ENCODE measurements at places on chromosomes 7 and 10.

DNA sequence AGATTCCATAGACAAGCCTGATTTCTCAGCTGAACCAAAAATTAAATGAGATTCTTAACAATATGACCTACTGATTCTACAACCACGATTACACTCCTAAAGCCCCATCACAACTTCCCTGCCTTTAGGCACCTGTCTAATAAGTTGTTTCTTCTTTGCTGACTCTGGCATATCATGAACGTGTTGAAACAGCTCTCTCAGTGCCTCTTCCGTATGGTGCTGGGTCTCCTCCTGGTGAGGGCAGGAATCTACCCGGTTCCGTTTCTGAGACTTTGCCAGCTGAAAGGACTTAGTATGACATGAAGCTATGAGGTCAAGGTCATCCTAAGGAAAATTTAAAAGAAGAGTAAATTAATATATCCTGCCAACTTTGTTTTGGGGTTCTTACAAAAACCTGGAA lies 48.6 kb downstream of the ARHGAP19 start:
- no peak for DNase-seq

DNA sequence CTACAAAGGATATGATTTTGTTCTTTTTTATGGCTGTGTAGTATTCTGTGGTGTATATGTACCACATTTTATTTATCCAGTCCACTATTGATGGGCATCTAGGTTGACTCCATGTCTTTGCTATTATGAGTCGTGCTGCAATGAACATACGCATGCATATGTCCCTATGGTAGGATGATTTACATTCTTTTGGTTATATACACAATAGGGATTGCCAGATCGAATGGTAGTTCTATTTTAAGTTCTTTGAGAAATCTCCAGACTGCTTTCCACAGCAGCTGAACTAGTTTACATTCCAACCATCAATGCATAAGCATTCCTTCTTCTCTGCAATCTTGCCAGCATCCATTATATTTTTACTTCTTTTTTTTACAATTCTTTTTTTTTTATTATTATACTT lies 35.6 kb upstream of the FAM13C start:
- DNase-seq: no peak

DNA sequence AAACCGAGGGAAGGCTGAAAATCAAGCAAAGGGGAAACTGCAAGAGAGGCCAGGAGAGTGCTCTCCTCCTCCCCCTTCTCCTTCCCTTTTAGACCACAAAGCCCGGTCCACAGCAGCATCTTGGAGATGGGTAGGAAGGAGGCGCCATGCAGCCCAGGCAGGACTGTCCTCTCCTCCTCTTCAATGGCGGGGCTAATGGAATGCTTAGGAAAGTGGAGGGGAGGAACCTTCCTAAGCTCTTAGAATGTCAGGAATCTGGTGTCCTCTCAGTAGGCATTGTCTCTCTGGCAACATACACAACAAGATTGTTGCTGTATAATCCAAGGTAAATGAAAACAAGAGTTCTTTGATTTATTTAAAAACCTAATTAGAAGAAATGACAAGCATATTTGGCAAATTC lies 185.1 kb downstream of the DGKI start:
- DNase-seq: no peak

DNA sequence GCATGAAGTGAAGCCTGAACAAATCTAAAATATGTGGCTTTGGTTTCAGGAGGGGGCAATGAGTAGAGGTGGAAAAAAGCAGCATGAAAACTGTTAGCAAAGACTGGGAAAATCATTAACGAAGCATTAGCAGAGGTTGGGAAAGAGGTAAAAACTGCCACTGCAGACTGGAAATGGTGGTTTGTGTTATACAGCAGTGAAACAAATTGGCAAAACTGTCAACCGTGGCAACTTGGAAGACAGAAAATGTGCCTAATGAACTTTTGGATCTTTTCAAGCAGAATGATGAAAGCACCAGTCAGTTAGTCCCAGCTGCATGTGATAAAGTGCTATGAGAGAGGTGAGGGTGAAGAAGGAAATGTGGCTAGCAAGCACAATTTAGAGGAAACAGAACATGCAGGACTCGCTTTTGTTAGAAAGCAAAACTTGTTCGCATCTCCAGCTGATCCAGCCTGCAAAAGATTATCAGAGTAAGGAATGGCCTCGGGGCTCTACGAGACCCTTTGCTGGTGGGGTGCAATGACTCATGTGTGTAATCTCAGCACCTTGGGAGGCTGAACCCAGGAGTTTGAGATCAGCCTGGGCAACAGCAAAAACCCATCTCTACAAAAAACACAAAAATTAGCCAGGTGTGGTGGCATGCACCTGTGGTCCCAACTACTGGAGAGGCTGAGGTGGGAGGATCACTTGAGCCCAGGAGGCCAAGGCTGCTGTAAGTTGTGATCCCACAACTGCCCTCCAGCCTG lies 45.7 kb downstream of the SKIDA1 start:
- DNase-seq: peak; percentile 1

- DNase-seq: no peak
These were observed 31.9 kb downstream of the PIP4K2A start for GRCh38 chr10:22682237-22683139.

DNA sequence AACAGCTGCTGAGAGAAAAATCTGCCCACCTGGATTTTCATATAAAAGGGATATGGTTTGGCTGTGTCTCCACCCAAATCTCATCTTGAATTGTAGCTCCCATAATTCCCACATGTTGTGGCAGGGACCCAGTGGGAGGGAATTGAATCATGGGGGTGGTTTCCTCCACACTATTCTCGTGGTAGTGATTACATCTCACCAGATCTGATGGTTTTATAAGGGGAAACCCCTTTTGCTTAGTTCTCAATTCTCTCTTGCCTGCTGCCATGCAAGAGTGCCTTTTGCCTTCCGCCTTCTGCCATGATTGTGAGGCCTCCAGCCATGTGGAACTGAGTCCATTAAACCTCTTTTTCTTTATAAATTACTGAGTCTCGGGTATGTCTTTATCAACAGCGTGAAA lies 20.8 kb upstream of the MKI67 start:
- DNase-seq: no peak

GRCh38 chr7:48365010-48365409 lies 193.8 kb downstream of the ABCA13 start:
- DNase-seq: no peak

DNA sequence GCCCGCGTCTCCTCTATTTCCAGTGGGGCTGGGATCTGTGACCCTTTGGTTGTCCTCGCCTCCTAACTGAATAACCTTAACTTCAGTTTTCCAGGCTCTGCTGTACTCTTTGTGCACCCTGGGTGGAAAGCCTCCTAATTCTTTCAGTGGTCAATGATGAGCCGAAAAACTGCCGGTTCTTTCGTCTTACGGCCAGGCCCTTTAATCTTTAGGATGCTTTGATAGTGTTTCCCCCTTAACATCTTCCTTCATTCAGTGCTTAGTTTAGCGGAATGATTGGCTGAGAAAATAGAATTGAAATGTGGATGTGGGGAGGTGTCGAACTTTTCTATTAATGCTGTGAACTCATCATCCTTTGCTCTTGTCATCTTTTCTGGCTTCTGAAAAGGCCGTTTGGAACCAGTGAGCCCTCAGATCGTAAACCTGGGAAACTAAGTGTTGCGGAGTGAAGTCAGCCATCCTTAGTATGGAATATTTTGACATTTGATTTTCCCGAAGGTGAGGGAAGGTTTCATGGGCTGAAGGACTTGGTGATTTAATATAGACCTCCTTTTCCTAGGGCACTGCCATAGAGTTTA lies 847 bp downstream of the GARS1 start:
- DNase-seq: no peak

DNA sequence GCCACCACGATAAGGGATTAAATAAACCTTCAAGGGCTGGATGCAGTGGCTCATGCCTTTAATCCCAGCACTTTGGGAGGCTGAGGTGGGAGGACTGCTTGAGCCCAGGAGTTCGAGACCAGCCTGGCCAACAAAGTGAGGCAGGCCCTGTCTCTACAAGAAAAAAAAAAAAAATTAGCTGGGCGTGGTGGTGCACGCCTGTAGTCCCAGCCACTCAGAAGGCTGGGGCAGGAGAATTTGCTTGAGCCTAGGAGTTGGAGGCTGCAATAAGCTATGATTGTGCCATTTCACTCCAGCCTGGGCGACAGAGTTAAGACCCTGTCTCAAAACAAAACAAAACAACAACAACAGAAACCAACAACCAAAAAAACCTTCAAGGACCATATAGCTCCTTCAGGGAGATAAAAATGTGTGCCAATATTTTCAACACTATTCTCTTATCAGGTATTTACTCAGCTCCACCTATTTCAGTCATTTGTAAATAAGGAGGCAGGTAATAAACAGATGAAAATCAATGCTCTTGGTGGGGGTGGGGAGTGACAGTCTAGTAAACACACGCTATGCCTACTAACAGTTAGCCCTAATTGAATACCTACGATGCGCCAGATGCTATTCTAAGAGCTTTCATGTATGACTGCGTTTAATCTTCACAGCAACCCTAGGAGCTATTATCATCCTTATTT lies 13.2 kb downstream of the BAIAP2L1 start:
- DNase-seq: no peak

GRCh38 chr10:103727546-103727963 lies 127.8 kb downstream of the SH3PXD2A start:
- DNase-seq: no peak

GRCh38 chr10:48455055-48455391 lies 148.5 kb downstream of the MAPK8 start:
- no peak for DNase-seq

GRCh38 chr10:5038733-5039132 lies 35.1 kb upstream of the AKR1C2 start:
- DNase-seq: no peak

GRCh38 chr7:148155000-148155399 lies 435.6 kb upstream of the C7orf33 start:
- DNase-seq: no peak

DNA sequence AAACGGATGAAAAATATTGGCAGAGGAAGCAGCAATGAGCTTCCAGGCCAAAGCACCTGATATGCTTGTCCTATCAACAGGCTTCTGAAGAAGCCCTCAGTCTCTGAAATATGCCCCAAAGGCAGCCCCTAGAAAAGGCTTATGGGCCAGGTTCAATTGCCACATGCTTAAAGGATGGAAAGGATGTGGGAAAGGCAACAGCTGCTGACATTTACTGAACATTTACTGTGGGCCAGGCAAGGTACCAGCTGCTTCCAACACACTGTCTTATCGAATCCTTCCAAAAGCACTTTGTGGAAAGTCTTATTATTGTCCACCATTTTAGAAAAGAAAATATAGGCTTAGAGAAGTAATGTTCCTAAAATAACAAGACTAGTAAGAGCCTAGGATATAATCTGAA lies 56.5 kb downstream of the DOCK4 start:
- no peak for DNase-seq

GRCh38 chr7:157795199-157795598 lies 458.4 kb downstream of the DNAJB6 start:
- DNase-seq: no peak

GRCh38 chr7:130723784-130724183 lies 10.2 kb downstream of the KLF14 start:
- no peak for DNase-seq

DNA sequence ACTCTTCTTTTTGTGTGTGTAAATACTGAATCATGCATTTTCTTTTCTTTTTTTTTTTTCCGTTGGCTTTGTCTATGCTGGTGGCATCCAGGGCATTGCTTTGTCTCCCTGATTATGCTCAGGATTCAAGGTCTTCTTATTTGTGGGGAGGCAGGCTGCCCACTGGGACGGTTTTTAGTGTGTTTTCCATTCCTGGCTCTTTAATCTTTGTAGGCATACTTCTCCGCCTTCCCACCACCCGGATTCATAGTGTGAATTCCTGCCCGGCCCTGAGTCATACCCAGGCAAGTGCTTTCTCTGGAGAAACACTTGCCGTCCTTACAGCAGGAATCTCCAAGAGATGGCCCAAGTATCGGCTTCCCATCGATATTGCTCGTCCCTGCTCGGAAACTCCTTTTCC lies 5.2 kb downstream of the ZNF655 start:
- DNase-seq: no peak

- no peak for DNase-seq
These were observed 17.0 kb upstream of the CDCA7L start for GRCh38 chr7:21962677-21963076.

DNA sequence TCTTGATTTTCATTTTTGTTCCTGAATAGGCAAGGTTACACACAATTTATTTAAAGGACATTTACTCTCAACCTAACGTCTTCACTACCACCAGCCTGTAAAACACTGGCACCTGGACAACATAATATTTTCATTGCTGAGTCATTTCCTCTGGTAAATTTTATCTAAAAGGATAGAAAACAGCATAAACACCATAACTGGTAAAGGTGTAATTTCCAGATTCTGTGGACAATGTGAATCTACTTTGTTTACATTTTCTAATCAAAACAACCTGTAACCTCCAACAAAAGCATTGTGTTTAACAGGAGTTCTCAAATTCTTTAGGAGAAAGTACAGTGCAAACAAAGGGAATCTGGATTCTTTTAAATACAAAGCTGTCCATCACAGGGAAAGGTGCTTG lies 472.0 kb upstream of the AKR1E2 start:
- DNase-seq: no peak

DNA sequence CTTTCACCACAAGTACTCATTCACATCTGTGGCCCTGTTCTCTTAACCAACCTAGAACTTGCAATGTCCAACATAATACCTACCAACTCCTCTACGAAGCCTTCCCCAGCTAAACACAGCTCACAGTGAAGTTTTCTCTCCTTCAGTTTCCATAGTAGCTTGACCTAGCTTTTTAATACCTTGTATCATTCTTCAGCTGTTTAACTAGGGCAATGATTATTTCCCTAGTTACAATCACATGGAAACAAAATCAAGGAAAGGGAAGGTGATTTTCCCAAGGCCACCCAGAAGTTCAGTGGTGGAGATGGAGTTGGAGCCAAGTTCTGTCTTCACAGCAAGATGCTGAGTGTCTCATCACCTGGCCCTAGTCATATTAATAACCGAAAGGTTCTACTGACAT lies 16.3 kb downstream of the CDHR3 start:
- no peak for DNase-seq

- no peak for DNase-seq
These were observed 642.0 kb upstream of the LRRN3 start for GRCh38 chr7:110448918-110449317.

DNA sequence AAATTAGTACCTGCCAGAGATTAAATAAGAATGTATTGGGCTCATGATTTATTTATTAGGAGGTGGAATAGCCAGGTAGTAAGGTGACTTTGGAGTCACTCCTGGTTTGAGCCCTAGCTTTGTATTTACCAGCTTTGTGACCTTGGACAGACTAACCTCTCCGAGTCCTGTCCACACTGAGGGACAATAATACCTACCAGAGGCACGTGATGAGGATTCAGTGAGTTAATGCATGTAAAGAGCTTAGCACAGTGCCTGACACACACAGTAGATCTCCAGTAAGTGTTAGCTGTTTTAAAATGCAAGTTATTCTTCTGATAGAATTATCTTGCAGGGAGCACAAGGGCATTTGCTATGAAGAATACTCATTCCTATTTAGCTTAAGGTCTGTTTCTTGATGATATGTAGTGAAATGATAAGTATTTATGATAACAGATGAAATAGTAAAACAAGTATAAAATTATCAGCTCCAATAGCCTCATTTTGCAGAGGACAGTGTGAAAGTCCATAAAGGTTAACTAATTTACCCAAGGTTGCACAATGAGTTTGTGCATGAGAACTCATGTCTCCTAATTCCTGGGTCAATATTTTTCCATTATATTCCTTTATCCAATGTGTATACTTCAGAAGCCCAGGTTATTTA lies 36.4 kb downstream of the RABGEF1 start:
- no peak for DNase-seq

GRCh38 chr7:50651271-50651989 lies 86.2 kb upstream of the DDC start:
- DNase-seq: peak; percentile 17
